Prostate gland (tissue), 2 donors: ENCODE measurements at places on chromosomes 7 and 10. TPM values are rescaled to one million over a fixed set of nuclear protein-coding genes. Genes with fewer than 3 reads are reported as not detected.

Gene SERPINE1
- 24.4 TPM for total RNA-seq

Gene NMT2
- 39.6 TPM for total RNA-seq

Gene NFE2L3
- total RNA-seq = 2.0 TPM

- DNase-seq = peak; percentile 80
Measured at GRCh38 chr7:143263266-143264195, at the start of gene GSTK1. Gene GSTK1, plus strand, starts transcription at chr7:143263441. Its CDS starts 73 bp downstream, at chr7:143263514.

DNA sequence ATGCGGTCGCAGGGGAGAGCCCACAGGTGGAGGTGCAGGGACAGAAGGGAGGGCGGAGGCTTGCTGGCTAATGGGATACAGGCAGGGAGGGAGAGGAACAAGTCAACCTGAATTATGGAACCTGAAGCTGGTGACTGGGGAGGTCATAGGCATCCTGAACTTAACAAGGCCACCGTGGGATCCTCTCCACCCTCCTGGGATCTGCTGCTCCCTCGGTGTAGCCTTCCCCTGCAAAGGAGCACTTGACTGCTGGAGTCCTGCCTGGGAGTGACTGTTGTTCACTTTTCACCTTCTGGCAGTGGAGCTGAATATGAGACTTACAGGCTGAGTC is 223.1 kb downstream of the GFRA1 start:
- DNase-seq = no peak

DNA sequence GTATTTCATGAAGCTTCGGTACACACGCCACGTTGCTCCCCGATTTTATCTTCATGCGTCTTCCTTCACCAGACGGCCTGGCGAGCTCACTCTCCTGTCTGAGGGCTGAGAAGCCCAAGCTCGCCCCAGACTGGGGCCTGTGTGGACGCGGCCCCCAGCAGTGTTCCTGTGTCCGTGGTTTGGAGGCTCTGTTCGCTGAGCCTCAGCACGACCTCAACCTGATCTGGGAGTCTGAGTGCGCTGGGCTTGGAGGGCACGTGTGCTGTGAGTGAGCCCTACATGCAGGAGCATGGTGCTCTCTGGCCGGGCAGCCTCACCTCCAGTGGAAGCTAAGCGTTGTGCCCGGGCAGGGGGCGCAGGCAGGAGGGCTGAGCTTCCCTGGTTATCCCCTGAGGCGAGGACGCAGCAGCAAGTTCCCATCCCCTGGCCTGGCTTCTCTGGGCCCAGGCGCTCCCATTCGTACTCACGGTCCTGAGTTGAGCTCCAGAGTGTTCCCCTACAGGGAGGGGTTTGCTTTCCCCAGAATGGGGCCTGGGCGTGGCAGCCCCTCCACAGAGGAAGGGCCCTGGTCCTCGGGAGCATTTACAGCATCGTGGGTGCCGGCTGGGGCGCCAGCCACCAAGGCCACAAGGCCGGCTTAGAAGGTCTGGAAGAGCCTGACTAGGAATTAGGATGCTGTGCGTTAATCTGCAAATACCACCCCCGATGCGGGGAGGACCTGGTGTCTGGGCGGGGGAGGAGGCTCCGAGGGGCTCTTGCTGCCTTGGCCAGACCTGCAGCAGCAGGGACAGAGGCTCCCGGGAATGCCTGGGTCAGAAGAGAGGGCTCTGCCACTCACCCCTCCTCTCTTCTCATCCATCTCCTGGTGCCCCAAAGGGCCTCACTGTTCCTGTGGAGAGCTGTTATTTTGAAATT is 400.6 kb downstream of the DNAJB6 start:
- no peak for DNase-seq

- DNase-seq = no peak
Measured at GRCh38 chr7:37107047-37107750, 341.5 kb downstream of the ELMO1 start.

- no peak for DNase-seq
Measured at GRCh38 chr10:77381750-77382149, 255.9 kb downstream of the KCNMA1 start.

- no peak for DNase-seq
Measured at GRCh38 chr10:52814506-52814905, 41.9 kb upstream of the MBL2 start.

GRCh38 chr7:137925091-137925490 is 76.8 kb downstream of the CREB3L2 start:
- DNase-seq = no peak

DNA sequence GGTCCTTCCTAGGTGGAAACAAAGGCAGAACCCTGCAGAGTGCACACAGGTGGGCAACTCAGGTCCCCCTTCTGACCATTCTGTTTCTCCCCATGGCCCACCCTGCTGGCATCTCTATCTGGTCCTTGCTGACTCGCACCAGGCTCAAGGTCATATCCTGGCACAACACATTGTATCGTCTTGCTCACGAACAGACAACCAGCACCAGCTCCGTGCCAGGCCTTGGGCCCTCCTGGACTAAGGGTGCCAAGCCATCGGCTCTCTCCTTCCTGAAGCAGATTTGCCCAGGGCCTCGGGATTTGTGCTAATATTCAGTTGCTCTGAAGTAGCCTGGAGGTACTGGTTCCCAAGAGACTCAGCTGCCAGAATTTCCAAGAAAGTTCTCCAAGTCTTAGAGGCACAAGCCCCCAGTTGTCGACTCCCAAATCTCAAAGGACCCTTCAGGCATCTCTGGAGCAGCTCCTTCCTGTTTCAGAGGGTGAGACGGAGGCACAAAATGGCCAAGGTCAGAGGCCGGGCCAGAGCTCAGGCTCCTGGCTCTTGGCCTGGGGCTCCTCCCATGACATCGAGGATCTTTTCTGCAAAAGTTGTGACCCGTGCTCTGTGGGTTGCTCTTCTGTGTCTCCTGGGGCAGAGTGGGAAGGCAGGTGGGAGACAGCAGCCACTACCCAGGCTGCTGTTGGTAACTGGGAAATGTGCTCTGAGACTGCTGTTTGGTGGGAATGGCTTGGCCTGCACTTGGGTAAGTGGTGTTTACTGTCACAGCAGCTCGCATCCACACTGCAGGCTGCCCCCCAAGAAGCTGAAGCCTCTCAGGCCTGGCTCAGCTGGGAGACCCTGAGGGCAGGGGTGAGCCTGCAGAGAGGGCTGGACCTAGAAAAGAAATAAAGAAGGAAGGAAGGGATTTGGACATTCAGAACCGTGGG is 121.3 kb downstream of the RGS10 start:
- DNase-seq = no peak
